ENCODE measurements at places on chromosomes 5 and 9.

GRCh38 chr5:50535393-50535792 lies 94.3 kb upstream of the EMB start:
- DNase-seq: no peak

DNA sequence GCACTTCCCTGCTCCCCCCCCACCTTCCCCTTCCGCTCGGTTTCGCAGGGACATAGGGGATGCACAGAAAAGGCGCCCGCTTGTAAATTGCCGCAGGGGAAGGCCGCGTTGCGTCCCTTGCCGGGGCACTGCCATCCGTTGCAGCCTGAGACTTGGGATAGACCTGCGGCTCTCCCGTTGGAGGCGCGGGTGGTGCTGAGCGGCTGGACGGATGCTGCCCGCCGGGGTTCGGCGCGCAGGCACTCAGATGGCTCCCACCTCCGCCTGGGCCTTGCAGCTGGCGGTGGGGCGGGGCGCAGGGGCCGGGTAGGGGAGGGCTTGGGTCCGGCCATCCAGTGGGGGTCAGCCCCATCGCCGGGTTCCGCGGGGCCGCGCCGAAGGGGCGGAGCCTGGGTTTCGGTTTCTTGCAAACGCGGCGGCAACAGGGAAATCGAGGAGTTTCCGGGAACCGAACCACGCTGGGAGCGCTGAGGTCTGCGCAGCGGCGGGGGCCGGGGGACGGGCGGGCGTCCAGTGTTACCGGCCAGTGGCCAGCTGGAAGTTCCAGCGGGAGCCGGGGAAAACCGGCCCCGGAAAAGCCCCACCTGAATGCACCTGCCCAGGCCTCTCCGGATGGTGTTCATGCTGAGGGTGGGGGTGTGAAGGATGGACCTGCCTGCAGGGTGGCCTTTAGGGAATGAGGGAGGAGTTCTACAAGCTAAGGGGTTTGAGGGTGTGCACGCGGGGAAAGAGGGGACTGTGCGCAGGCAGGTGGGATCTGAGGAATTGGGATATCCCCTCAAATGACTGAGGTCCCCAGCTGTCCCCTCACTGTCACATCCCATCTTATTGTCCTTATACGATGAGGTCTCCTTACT lies 6.3 kb upstream of the IRF1 start:
- peak; percentile 33 for DNase-seq

DNA sequence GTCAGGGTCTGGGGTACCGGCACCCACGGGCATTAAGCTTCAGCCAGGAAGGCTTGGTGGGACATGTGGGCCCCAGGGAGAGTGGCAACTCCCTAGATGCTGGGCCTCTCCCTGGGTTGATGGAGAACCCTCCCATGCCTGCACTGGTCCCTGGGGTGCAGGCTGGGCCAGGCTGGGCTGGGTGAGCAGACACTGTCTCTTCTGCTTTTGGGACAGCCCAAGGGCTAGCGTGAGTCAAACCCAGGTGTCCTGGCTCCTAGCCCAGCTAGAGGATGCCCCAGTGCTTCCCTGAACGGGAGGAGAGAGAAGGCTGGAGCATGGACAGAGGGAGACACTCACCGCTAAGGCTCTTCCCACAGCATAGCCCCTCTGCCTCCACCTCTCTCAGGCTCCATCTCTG lies 5.7 kb upstream of the AQP7 start:
- DNase-seq: no peak

- DNase-seq: no peak
Measured at GRCh38 chr5:2291146-2291840, 408.6 kb upstream of the IRX4 start.

DNA sequence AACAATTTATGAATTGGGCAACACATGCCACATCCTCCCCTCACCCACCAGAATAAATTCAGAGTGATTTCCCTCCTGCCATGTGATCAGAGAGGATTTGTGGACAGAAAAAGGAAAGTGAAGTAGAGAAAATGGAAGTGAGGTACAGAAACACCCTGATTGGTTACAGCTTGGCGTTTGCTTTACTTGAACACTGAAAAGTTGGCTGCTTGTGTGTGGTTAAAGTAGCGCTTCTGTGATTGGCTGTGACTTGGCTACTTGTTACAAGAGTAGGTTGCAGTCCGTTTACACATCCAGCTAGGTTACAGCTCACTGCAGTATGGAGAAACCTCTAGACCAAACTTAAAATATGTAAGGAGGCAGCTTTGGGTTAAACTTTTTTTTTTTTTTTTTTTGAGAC lies 205.2 kb upstream of the ZNF608 start:
- no peak for DNase-seq
